Type B pancreatic cell (in vitro differentiated cells): ENCODE measurements at places on chromosomes 16 and 17. TPM values are rescaled to one million over a fixed set of nuclear protein-coding genes. Genes with fewer than 3 reads are reported as not detected.

DNA sequence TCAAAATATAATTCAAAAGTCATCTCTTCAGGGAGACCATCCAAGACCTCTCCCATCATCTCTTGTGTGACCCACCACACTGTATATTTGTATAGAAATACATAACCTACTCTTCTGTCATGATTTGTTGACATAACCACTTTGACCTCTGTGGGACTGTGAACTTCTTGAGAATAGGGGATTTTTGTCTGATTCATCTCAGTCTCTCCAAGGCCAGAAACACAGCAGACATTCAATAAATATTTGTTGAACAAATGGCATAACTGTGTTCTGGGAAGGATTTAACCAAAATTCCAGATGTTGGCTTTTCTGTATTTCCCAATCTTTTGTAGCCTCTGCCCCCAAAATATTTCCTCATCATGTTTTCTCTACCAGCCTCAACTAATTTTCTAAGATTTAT is 169.7 kb downstream of the CDH11 start:
- H3K36me3 ChIP-seq: peaks cover 34% of the 10 kb centered on the region
- no peaks in the 10 kb centered on the region for H3K27me3 ChIP-seq
- peaks cover 11% of the 10 kb centered on the region for H3K4me1 ChIP-seq
- DNase-seq: no peak

GRCh38 chr16:48946686-48947370 is 334.8 kb downstream of the CBLN1 start:
- DNase-seq: no peak
- peak overlapping the region; percentile 2 for H3K27ac ChIP-seq
- no peaks in the 10 kb centered on the region for H3K36me3 ChIP-seq
- no peak overlapping the region for H3K4me3 ChIP-seq

DNA sequence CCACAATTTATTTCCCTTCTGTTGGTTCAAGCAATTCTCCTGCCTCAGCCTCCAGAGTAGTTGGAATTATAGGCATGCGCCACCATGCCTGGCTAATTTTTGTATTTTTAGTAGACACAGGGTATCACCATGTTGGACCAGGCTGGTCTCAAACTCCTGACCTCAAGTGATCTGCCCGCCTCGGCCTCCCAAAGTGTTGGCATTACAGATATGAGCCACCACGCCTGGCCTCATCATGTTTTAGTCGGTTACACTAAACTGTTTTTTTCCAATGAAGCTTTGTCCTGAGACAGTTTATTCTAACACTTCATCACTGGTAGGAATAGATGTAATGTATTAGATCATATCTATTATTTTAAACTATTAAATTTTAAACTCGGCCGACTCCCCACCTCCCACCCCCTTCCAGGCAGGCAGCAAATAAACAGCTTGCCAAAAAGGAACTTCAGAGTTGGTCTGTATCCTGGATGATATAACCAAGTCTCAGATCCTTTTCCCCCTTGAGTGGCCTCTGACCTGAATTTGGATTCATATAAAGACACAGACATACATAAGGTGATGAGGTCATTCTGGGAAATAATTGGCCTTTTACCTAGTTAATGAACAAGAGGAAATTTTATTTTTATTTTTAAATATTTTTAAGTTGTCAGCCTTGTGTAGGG is 18.4 kb upstream of the CORO6 start:
- H3K4me3 ChIP-seq: no peak overlapping the region
- peaks cover 40% of the 10 kb centered on the region for H3K4me1 ChIP-seq
- H3K27me3 ChIP-seq: no peaks in the 10 kb centered on the region
- peak overlapping the region; percentile 25 for H3K27ac ChIP-seq
- no peak for DNase-seq
- H3K36me3 ChIP-seq: peaks cover 5% of the 10 kb centered on the region

TNFRSF13B gene
- not detected in 2 replicates for total RNA-seq

CMIP gene
- 46.6 and 51.4 TPM in 2 replicates for total RNA-seq

UBE2G1 gene
- total RNA-seq: 77.7 and 102 TPM in 2 replicates

VAT1L gene
- total RNA-seq: 0.76 and 12.4 TPM in 2 replicates

- H3K4me3 ChIP-seq: no peak overlapping the region
- DNase-seq: no peak
- no peaks in the 10 kb centered on the region for H3K27me3 ChIP-seq
- peaks cover 7% of the 10 kb centered on the region for H3K4me1 ChIP-seq
These were observed 43.1 kb upstream of the GSG1L start for GRCh38 chr16:28106467-28107215.

- no peak for DNase-seq
- H3K4me3 ChIP-seq: peak overlapping the region; percentile 61
- peaks cover 24% of the 10 kb centered on the region for H3K4me1 ChIP-seq
- H3K27ac ChIP-seq: peak overlapping the region; percentile 25
These were observed 9.4 kb upstream of the HEATR6 start for GRCh38 chr17:60087882-60088669.

DNA sequence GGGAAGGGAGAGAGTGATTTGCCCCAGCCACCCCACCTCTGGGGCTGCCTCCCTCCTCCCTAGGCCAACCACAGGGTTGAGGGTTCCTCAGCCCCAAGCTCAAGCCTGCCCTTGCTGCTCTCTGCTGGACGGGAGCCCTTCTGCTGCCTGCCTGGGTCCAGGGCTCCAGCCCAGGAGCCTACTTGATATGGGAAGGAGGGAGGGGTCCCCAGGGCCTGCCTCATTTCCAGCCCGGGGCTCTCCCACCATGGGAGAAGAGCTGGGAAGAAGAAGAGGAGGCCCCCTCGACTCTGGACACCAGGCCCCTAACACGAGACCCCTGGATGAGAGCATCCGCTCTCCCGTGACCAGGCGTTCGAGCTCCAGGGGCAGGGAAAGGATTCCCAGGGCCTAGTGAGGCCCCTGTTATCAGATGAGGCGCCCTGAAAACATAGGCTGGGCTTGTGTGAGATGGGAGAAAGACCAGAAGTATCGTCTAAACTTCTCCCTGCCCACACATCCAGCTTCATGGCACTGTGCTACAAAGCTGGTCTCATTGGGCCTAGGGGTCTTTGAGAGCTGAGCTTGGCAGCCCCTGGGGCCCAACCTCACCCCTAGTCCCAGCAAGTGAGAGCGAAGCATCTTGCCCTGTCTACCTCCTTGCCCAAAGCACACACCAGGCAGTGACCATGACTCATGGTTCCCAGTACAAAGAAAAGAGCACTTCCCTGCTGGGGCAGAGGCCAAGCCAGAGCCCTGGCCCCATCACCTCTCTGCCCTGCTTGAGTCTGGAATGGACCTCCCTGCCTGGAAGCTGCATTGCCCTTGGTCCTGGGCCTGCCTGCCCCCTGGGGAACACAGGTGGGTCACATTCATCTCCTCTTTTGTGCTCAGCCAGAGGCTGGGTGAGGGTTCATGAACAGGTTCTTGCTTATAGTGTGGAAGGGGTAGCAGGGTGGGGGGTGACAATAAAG is 987 bp downstream of the SLC16A5 start:
- H3K4me1 ChIP-seq: peaks cover 51% of the 10 kb centered on the region
- no peaks in the 10 kb centered on the region for H3K27me3 ChIP-seq
- peak overlapping the region; percentile 87 for H3K27ac ChIP-seq
- H3K4me3 ChIP-seq: peak overlapping the region; percentile 82
- H3K36me3 ChIP-seq: no peaks in the 10 kb centered on the region
- DNase-seq: no peak

GRCh38 chr16:50024207-50024606 is 818 bp upstream of the CNEP1R1 start:
- no peaks in the 10 kb centered on the region for H3K36me3 ChIP-seq
- H3K4me3 ChIP-seq: peak overlapping the region; percentile 95
- peaks cover 6% of the 10 kb centered on the region for H3K27me3 ChIP-seq
- H3K4me1 ChIP-seq: peaks cover 18% of the 10 kb centered on the region

DNA sequence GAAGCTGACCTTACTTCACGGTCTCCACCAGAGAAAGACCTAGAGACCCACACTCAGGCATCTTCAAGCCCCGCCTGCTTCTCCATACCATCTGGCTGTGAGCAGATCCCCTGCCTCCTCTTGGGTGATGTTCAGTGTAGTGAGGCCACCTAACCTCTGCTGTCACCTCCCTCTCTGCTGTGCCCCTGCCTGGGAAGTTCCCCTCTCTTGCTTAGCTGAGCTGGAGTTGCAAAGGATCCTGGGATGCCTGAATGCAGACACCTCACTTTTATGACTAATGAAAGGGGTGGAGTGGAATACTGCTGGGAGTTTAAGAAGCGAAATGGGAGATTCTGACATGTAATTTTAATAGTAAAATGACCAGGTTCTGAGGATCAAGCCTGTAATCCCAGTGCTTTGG is 5.8 kb downstream of the IRX3 start:
- H3K36me3 ChIP-seq: peaks cover 20% of the 10 kb centered on the region
- H3K4me1 ChIP-seq: peaks cover 29% of the 10 kb centered on the region
- DNase-seq: no peak
- H3K27me3 ChIP-seq: peaks cover 57% of the 10 kb centered on the region
- H3K4me3 ChIP-seq: peak overlapping the region; percentile 14

SLC38A8 gene
- total RNA-seq: not detected in 2 replicates

DNA sequence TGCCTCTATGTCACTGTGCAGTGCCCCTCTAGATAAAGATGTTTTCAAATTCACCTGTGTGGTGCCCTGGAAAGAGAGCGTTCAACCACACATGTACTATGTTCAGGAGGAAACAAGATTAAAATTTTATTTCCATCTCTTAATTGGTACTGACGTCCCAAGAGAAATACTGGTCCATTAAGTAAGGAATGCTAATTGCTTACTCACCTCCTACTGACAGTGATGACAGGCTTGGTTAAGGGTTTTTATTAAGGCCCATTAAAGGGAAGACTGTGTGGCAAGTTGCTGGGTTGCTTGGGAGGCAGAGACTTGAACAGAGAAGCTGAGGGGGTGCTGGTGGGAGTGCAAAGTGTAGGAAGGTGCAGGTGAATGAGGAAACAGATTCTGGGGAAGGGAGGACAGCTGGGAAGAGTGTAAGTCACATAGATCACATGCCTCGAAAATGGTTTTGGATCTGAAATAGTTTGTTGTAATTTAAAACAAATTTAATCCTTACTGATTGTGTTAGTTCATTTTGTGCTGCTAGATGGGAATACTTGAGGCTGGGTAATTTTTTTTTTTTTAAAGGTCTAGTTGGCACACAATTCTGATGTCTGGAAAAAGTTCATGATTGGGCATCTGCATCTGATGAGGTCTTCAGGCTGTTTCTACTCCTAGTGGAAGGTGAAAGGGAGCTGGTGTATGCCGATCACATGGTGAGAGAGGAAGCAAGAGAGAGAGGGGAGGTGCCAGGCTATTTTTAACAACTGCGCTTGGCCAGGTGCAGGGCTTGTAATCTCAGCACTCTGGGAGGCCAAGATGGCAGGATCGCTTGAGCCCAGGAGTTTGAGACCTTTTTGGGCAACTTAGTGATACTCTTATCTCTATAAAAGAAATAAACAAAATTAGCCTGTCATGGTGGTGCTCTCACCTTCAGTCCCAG is 140.5 kb downstream of the CACNG3 start:
- no peak for DNase-seq
- H3K27me3 ChIP-seq: peaks cover 20% of the 10 kb centered on the region
- no peak overlapping the region for H3K4me3 ChIP-seq
- no peak overlapping the region for H3K27ac ChIP-seq
- no peaks in the 10 kb centered on the region for H3K36me3 ChIP-seq

BAHCC1 gene
- 23.0 and 74.3 TPM in 2 replicates for total RNA-seq

DNA sequence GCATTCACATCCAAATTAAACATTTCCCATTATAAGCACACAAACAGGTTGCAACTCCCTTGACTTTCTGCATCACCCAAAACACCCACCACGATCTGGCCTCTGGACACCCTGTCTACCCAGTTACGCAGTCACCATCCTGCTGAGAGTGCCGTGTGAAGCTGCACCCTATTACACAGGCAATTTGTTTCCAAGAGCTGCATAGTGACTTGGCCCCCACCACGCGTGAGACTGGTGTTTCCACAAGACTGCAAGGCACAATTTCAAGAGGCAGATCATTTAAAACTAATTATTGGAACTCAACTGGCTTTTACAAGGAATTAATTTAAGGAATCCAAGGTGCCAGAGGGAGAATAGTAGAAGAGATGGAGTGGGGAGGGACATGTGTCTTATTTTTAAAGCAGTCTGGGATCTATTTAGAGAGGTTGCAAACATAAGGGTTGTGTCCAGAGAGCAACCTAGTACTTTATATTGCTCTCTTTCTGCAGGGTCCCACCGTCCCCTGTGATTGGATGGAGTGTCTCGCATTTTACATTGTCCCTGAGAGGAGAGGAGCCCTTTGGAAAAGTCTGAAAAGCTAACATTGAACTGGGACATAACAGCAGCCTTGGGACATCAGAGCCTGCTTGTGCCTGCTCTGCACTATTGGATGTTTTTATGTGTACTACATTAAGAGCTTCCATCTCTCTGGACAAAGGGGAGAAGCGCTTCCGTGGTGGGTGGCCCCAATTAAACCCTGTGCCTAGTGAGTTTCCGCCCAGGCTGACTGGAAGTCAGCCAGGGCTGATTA is 8.7 kb upstream of the ADAMTS18 start:
- no peaks in the 10 kb centered on the region for H3K36me3 ChIP-seq
- no peak overlapping the region for H3K27ac ChIP-seq
- H3K4me3 ChIP-seq: no peak overlapping the region
- H3K27me3 ChIP-seq: peaks cover 34% of the 10 kb centered on the region
- no peak for DNase-seq
- peaks cover 10% of the 10 kb centered on the region for H3K4me1 ChIP-seq

OVCA2 gene
- total RNA-seq: 27.8 and 42.7 TPM in 2 replicates
